Aorta (tissue), 5 donors: ENCODE measurements at places on chromosomes 16 and 17. TPM values are rescaled to one million over a fixed set of nuclear protein-coding genes. Genes with fewer than 3 reads are reported as not detected.

The TNK1 gene
- polyA plus RNA-seq = 1.9 TPM

DNA sequence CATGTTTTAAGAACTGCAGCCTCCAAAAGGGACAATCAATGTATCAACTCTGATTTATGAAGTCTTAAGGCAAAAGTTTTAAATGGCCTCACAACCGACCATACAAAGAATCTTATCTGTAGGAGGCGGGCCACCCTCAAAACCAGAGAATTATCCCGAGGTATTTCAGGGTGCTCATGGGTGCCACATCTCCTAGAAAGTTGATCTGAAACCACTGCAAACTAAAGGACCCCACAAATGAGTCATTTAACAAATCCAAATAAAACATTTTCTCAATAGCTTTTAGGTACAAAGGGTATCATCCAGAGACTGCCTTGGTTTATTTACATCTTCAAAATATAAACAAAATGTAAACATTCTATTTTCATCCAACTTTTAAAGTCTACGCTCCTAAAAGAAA, 6.8 kb downstream of the ERN1 start:
- DNase-seq = no peak

GRCh38 chr17:78089576-78090281, 38.8 kb downstream of the TMC6 start:
- no peak for DNase-seq

The TP53TG3C gene
- polyA plus RNA-seq = not detected

The SOX9 gene
- 3.3 TPM for polyA plus RNA-seq

DNA sequence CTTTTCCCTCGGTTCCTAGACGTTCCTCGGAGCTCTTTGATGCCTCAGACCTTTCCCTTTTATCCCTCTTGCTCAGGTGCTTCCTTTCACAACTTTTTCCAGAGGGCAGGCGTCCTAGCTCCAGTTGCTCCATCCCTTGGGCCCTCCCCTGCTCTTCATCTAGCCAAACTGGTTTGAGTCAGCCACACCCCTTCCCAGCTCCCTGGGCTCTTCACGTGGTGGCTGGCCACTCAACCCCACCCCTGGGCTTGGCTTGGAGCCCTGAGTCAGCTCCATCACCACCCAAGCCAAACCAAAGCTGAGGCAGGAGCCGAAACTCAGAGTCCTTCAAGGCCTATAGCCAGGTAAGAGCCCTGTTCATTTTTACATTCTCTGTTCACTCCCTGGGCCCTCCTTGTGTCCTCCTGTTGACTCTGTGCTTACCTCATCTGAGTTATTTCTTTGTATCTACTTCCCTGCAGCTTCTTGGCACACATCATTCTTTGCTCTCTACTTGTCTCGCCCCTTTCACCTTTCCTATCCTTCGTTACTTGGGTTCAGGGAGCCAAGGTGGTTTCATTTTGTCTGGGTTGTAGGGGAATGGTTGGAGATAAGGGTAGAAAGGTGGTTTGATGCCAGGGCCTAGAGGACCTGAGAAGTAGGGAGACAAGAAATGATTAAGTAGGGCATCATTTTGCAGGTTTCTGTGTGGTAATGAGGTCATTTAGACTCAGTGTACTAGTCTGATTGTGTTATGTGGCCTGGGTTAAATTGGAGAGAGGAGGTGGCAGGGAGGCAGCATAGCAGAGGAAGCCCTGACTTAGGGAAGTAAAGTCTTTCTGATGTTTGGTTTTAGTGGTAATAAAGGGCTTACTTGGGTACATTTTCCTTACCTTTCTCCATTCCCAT, 7.6 kb upstream of the PHKG2 start:
- DNase-seq = peak; percentile 92

The NLGN2 gene
- polyA plus RNA-seq = 28.8 TPM

- no peak for DNase-seq
Measured at GRCh38 chr16:8548166-8548565, 42.1 kb downstream of the TMEM114 start.

- no peak for DNase-seq
Measured at GRCh38 chr16:6726621-6727020, 606.0 kb upstream of the RBFOX1 start.

The DNAH17 gene
- polyA plus RNA-seq = not detected
